ENCODE measurements at places on chromosomes 5 and 9. TPM values are rescaled to one million over a fixed set of nuclear protein-coding genes. Genes with fewer than 3 reads are reported as not detected.

GRCh38 chr9:116237456-116237855, 83.9 kb downstream of the PAPPA start:
- no peak for DNase-seq

GRCh38 chr5:87827539-87827938, 414.8 kb upstream of the CCNH start:
- no peak for DNase-seq

GRCh38 chr9:2469681-2470221, 151.8 kb upstream of the VLDLR start:
- no peak for DNase-seq

DNA sequence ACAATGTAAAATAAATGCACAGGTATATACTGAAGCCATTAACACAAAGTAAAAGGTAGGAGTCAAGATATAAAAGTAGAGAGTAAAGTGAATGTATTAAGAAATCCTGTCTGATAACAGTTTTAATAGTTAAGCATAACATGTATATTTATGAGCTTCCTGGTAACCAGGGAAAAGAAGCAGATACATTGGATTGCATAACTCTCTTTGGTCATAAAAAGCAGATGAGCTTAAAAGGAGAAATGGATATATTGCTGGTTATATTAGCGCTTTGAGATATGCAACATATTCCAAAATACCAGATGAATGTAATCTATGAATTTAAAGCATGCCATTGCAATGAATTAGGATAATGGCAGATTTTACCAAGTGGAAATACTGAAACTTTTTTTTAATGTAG, 6.2 kb upstream of the TNFSF8 start:
- DNase-seq = no peak

GRCh38 chr9:35603506-35603985, 1.5 kb upstream of the TESK1 start:
- no peak for DNase-seq

DNA sequence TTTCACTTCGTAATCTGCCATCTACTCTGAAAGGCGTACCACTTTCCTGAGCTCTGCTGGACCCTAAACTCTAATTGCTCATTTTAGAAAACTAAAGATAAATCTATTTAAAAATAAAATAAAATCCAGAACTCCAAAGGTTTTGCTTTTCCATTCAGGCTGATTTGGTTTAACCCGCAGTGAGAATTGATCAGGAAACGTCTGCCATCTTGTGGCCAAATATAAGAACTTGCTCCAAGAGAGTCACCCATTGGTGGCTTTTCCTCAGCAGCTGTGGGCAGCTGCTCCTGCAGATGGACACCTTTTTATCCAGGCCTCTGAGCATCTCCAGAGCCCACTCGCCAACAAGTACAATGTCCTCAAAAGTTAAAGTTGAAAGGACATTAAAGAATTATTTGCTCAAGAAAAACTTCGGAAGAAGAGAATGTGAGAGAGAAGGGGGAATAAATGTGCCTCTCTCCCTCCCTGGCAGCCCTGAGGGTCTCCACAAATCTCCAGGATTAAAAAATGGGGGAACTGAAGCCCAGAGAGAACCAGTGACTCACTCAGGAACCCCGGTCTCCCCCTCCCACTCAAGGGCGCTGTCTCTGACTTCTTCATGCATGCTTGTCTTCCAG, 4.1 kb downstream of the SAXO1 start:
- no peak for DNase-seq

GRCh38 chr5:38827525-38827924, 18.3 kb upstream of the OSMR start:
- DNase-seq = no peak

DNA sequence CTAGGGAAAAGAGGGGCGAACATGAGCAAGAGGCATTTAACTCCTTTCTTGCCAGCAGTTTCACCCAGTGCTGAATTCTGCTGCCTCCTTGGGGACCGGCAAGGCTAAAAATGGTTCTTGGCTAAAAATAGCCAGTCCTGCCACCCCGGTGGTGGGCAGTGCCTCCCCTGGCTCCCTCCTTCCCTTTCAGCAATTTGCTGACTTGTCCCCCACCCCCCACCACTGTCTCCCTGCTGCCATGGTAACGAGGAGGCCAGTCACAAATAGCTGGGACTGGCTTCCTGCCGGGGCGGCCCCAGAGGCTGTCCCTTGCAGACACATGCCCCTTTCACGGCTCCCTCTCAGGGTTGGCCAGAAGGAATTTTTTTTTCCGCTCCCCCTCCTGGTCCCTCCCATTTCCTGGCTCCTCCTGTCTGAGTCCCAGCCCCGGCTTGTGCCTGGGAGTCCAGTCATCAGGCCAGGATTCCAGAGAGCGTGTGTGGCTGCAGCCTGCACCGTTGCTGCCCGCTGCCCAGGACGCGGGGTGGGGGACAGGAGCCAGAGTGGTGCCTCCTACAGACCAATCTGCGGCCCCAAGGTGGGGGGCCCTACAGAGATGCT, 130.3 kb downstream of the RGS3 start:
- DNase-seq = peak; percentile 23

- no peak for DNase-seq
These were observed 132.4 kb downstream of the GABBR2 start for GRCh38 chr9:98576354-98576753.

GRCh38 chr5:28324174-28324573, 1285.8 kb upstream of the CDH9 start:
- DNase-seq = no peak

DNA sequence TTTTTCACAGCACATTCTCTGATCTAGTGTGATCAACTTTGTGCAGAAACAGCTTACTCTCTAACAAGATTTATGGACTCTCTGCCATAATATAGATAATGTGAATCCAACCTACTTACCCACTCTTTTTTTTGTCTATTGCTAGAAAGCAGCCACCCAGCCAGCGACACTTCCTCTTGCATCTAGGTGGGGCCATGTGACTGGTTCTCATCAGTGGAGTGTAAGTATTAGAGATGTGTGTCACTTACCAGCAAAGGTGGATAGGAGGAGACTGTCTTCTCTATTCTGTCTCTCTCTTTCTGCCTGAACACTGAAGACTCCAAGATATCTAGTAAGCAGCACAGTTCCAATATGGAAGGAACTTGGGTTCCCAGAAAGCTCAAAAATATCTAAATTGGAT, 174.8 kb downstream of the MCTP1 start:
- DNase-seq = no peak

DNA sequence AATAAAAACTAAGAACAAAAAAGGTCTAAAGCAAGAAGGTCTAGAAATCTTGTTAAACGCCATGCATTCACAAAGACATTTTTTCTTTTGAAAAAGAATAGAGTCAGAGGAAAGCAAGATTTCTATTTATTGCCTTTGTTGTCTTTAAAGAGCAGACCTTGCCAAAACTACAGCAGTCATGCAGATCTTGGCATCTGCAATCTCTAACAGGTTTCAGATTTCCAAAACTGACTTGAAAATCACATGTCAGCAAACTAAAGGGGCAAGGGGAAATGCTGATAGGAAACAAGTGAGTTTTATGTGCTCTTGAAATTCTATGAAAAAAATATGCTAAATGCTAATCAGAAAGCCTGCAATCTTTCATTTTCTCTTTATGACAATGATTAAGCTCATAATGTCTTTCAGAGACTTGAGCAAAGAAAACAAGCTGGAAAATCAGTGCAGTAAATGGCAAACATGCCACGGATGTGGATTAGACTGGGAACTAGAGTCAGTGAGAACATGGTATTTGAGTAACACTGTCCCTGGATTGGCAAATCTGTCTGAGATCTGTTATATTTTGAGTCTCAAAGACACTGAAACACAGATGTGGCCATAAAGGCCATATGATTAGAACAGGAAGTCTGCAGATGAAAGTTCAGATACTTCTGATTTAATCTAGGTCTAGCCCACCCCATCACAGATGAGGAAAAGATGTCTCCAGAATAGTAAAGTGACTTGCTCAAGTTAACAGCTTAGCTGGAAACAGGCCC, 361.4 kb upstream of the RPS23 start:
- DNase-seq = no peak

DNA sequence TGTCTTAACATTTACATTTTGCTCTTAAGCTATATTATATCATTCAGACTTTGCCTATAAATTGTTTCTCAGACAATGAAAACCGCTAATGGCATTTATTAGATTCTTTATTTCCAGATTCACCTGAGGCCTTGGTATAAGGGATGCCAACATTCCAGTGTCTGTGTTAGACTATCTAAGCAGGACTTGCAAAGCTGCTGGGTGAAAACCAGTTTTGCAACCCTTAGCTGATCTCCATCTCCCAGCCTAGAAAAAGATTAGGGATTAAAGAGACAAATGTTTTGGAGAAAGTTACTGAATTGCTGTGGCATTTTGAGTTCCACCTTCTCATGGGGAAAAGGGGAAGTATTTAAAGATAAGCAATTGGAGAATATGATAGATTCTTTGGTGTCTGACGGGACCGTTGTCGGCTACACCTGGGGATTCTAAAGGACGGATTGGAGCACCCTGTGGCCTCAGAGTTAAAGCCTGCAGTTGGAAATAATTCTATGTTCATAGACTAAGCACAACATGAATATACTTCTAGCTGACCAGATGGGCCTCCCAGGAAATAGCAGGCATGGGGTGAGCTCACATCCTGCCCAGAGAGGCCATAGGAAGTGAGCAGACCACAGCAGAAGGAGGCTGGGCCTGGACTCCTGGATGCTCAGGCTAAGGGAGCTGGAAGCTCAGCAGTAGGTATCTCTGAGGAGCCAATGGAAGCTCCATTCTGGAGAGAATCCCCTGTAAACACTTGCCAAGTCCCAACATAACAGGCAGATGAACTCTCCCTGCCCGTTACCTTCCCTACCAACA, 21.8 kb downstream of the ENTREP1 start:
- no peak for DNase-seq

CBY3 gene
- not detected for total RNA-seq

FAM240B gene
- not detected for total RNA-seq

GNA14 gene
- total RNA-seq = 3.0 TPM

GLRA1 gene
- not detected for total RNA-seq

TRAF2 gene
- total RNA-seq = 12.8 TPM

RORB gene
- total RNA-seq = 0.13 TPM

GPR21 gene
- total RNA-seq = not detected

DBH gene
- not detected for total RNA-seq
